ENCODE measurements at places on chromosomes 4 and X.
A peak's percentile ranks its signal among the peaks of the same experiment; 100 is the strongest.

DNA sequence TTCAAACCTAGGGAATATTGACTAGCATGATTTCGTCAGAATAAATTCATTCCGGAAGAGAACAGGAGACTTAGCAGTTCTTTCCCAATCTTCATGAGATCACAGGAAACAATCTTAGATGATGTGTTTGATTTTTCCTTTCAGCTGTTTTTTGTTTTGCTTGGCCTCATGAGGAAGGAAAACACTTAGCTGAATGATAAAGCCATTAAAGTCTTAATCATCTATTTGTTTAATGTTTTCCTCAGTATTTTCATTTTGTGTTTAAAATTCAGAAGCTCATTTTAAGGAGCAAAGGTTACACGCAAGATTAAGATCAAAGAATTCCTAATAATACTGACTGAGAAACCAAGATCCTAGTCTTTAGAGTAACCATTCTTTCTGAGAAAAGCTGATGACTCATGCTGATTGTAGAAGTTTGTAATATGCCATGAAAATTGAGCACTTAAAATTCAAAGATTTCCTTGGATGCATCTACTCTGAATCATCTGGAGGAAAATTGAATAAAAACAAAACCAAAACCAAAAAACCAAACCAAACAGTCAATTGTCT is 15.4 kb upstream of the TBC1D19 start:
- no peak for DNase-seq

DNA sequence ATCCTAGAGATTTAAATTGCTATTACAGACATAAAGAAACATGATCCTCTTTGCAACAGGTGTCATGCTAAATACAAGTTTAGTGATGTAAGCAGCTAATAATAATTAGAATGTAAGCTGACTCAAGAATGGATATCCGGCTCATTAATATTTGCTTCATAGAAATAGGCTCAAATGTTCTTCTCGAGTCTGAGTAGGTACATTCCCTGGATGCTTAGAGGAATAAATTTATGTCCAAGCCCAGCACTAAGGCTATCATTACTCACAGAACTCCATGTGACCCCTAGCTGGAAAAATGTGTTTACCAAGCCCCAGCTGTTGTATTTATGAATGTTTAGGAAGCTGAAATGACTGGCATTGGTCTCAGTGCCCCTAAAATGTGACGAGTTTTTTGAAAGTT is 87.6 kb upstream of the TSPAN7 start:
- DNase-seq, result no peak

GRCh38 chr4:122658818-122659295 is 38.0 kb upstream of the IL21 start:
- DNase-seq, result no peak

DNA sequence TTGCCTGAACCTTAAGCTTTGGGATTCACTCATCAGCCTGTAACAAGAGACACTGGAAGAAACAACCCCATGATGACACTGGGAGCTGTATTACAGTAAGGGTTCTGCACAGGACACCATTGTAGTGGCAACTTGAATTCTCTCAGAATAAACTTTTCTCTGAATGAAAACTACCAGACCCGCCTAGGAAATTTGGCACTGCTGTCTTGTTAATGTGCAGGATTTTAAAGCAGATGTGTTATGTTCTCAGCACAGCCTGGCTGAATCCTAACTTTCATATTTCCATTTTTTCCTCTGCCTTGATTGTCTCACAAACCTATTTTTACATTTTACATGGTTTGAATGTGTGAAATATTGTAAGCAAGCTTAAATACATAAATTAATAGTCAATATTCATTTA is 253.6 kb downstream of the UNC5C start:
- DNase-seq, result no peak

DNA sequence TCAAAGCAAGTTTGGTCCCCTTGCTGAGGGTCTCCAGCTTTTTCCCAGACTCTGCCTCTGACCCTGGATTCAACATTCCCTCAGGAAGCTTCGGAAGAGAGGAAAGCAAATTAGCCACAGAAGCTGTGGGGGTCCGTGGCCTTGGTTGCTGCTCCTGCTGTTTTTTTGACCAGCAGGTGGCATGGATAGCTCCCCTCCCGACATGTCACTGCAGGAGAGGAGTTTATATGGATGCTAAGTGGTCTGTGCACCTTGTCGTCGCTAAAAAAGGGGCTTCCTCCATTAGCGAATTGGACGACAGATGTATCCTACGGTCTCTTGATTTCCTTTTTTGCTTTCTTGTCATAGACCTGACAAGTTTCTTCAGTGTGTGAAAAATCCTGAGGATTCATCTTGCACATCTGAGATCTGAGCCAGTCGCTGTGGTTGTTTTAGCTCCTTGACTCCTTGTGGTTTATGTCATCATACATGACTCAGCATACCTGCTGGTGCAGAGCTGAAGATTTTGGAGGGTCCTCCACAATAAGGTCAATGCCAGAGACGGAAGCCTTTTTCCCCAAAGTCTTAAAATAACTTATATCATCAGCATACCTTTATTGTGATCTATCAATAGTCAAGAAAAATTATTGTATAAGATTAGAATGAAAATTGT is 70.2 kb downstream of the CD38 start:
- no peak for DNase-seq

GRCh38 chrX:69236641-69237040 is 71.4 kb upstream of the PJA1 start:
- no peak for DNase-seq

DNA sequence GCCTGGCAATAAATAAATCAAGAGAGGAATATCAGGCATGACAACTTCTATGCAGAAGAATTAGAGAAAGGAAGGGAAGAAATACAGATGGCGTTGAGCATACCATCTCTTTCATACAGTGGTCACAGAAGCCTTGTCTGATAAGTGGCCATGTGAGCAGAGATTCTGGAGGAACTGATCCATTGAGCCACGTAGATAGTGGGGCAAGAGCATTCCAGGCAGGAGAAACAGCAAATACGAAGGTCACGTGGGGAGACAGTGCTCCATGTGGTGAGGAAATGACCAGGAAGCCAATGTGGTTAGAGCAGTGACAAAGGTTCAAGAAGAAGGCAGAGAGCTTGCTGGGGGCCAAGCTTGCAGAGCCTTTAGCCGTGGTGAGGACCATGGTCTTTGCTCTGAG is 226.7 kb upstream of the NOCT start:
- DNase-seq, result no peak

DNA sequence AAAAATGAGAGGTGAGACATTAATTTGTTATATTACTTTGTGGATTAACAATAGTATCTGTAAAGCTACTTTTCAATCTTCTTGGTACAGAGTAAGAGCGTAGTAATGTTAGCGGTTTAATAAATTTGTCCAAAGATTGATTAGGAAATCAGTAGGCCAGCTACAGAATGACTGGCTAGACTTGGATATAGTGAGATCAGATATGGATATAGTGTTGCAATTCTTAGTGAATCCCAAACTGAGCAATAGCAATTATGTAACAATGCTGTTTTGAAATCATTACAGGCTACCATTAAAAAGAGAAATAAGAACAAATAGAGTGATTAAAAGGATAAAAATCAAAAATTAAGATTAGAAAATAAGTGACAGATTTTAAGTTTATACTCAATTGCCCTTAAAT is 847 bp upstream of the UGT2A2 start:
- no peak for DNase-seq

- no peak for DNase-seq
These were observed 66.8 kb upstream of the ANK2 start for GRCh38 chr4:112982680-112983079.

DNA sequence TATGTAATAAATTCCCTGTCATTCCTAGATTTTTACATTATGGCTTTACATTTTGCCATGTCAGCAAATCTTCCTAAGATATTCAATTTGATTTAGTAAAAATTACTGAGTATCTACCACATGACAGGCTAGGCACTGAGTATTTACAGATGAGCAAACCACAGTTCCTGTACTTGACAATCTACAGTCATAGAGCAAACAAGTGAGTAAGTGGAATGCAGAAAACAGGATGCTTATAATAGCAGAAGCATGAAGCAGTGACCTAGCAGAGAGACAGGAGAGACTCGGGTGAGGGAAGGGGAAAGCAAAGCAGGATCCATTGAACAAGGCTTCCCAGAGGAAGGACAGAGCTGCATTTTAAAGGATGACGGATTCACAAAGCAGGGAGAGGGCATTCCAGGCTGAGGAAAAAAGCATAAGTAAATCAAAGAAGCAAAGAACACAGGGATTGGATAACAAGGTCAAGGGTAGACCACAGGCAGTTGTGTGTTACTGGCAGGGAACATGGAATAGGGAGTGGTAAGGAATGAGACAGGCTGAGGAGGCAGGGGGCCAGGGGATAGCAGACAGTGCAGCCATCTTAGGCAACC is 124.7 kb upstream of the C1QTNF7 start:
- DNase-seq, result no peak

DNA sequence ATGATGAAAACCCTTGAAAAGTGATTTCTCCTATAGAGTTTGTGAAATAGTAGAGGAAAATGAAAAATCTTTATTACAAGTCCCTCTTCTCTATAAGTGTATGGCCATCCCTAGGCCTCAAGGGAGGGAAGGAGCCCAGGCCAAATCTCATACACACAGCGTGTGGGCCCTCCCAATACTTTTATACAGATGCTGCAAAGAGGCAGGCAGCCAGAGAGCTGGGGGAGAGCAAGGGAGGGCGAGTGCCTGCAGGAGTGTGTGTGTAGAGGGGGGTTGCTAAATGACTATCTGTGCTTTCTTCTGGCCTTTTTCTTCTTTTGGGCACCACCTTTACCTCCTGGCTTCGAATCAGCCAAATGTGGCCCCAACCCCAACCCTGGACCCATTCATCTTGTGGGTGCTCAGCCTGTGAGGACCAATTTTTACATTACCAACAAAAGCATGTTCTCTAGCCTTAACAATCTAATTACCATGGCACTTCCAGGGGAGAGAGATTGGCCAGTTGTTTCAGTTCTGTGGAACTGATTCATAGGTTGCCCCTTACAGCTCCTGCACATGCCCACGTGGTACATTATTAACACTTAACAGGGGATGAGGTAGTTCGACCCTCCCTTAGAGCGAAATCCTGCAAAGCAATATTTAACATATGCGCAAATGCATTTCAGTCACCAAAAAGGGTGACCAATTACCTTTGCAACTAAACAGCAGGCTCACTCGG is 2.0 kb downstream of the GPC3 start:
- DNase-seq, result no peak

- peak; percentile 8 for DNase-seq
These were observed 33.7 kb upstream of the FGF13 start for GRCh38 chrX:138745196-138745595.

- DNase-seq, result no peak
These were observed 18.5 kb downstream of the SLC25A5 start for GRCh38 chrX:119486745-119487144.

DNA sequence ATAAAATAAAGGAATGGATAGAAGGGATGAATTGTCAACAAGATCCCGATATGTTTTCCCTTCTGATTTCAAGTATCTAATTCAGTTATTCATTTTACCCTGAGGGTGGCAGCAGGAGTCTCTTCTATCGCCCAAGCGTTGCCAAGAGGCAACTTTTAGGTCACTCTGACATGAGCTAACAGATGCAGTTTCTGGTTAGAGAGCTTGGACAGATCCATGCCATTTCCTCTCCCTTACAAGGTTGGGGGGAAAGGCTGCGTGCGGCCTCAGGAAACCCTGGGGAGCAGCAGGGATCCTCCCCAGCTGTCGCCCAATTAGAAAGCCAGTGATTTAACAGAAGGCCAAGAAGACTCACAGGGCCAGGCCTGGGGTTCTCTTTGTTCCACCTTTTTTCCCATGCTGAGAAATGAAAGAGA is 35.3 kb upstream of the WAS start:
- DNase-seq, result peak; percentile 33

DNA sequence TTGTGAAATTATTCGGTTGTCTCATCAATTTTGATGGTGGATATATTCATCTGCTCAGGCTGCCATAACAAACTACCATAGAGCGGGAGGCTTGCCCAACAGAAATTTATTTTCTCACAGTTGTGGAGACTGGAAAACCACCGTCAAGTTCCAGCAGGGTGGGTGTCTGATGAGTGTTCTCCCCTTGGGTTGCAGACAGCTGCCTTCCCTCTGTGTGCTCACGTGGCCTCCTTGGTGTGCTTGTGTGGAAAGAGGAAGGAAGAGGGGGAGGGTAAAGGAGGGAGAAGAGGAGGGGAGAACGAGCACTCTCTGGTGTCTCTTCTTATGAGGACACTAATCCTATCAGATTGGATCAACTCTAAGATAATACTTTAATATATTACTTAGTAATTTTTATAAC is 123.8 kb upstream of the TEX13D start:
- no peak for DNase-seq

DNA sequence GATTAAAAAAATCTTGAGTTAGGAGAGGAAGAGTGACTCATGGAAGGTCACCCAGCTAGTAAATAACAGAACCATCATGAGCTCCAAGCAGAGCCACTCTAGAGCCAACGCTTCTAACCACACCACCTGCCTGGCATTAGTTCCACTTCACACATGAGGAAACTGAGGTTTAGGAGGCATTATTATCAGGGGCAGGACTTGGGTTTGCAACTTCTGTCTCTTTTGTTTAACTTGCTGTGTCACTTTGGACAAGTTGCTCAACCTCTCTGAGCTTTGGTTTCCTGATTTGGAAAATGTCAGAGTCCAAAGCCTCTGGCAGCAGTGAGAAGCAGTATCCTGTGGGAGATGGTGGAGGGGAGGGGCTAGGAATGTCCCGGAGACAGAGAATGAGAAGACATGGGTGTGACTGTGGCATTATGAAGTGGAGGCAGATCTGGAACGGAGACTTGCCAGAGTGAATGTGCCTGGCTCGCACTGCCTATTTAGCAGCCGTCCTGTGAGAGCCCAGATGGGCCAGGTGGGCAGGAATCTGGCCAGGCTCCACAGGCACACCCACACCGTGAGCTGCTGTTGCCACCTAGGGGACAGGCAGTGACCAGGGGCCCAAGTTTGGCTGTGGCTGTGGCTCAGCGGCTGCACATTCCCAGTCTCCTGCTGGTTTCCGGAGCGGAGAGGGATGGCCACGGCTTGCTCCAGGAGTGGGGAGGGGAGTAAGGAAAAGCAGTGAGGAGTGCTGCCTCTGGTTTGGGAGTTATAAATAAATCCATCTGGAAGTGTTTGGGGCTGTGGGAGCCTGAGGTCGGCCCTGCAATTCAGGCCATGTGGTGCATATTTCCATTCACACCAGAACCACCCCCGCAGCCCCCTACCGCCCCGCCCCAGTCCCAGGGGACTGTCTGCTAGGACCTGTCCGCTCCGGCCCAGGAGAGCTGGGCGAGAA is 93.4 kb downstream of the NHSL2 start:
- no peak for DNase-seq

DNA sequence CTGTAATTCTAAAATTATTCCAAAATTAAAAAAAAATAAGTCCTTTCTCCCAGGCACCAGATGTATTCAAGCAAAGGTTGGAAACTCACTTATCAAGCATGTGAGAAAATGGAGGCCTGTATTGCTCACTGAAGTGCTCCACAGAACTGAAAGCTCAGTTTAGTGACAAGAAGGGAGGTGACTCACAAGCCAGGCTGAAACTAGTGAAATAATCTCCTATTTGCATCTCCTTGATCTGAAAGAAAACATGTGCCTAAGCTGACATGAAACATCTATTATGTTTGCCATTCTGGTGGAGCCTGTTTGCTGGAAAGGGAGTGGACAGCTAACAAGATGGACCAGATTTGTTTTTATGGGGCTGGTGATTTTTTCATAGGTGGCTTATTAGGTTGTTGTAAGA is 54.0 kb upstream of the AMELX start:
- DNase-seq, result no peak

Measured in activated CD4-positive, alpha-beta T cell treated with anti-CD3 and anti-CD28 coated beads for 4 hours (primary cell).